ENCODE measurements at places on chromosomes 11 and 22.

- H3K27me3 ChIP-seq, result no peaks in the 10 kb centered on the region
- H3K36me3 ChIP-seq, result peaks cover 4% of the 10 kb centered on the region
- H3K27ac ChIP-seq, result no peak overlapping the region
- DNase-seq, result no peak
- H3K4me1 ChIP-seq, result no peaks in the 10 kb centered on the region
Observed at GRCh38 chr11:46414466-46414796, 22.9 kb upstream of the CHRM4 start.

GRCh38 chr22:41826430-41827383 is 6.2 kb upstream of the SREBF2 start:
- peak; percentile 57 for DNase-seq
- H3K4me3 ChIP-seq, result no peak overlapping the region
- H3K36me3 ChIP-seq, result no peaks in the 10 kb centered on the region

GRCh38 chr11:45563810-45564209 is 101.6 kb downstream of the CHST1 start:
- no peaks in the 10 kb centered on the region for H3K27me3 ChIP-seq
- DNase-seq, result no peak
- no peaks in the 10 kb centered on the region for H3K4me1 ChIP-seq
- no peaks in the 10 kb centered on the region for H3K36me3 ChIP-seq
- H3K27ac ChIP-seq, result no peak overlapping the region

- no peak for DNase-seq
- H3K27me3 ChIP-seq, result peaks cover 84% of the 10 kb centered on the region
- H3K4me3 ChIP-seq, result no peak overlapping the region
- H3K27ac ChIP-seq, result no peak overlapping the region
- peaks cover 6% of the 10 kb centered on the region for H3K4me1 ChIP-seq
- H3K36me3 ChIP-seq, result no peaks in the 10 kb centered on the region
Observed at GRCh38 chr11:20158597-20159257, 1.5 kb downstream of the DBX1 start.

DNA sequence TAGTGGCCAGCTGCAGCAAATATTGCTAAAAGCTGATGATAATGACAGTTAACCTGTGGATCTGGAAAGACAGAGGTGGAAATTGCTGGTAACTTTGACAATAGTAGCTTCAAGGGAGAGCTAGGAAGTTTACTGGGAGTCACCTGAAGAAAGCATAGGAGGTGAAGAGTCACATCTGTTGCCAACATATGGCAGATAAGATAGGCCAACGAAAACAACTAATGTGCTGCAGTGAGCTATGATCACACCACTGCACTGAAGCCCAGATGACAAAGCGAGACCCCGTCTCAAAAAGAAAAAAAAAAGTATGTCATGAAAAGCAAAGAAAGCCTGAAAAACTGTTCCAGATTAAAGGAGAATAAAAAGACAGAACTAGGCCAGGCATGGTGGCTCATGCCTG is 4.3 kb upstream of the PRDM10 start:
- no peaks in the 10 kb centered on the region for H3K4me1 ChIP-seq
- no peaks in the 10 kb centered on the region for H3K36me3 ChIP-seq
- H3K27me3 ChIP-seq, result no peaks in the 10 kb centered on the region
- DNase-seq, result no peak
- H3K4me3 ChIP-seq, result no peak overlapping the region

- no peaks in the 10 kb centered on the region for H3K36me3 ChIP-seq
- DNase-seq, result no peak
- no peak overlapping the region for H3K27ac ChIP-seq
- peaks cover 4% of the 10 kb centered on the region for H3K4me1 ChIP-seq
- no peak overlapping the region for H3K4me3 ChIP-seq
- no peaks in the 10 kb centered on the region for H3K27me3 ChIP-seq
Observed at GRCh38 chr11:72832301-72833082, 18.3 kb downstream of the ATG16L2 start.

GRCh38 chr22:45318558-45319323 is 9.0 kb downstream of the FAM118A start:
- no peak for DNase-seq
- no peaks in the 10 kb centered on the region for H3K27me3 ChIP-seq
- peaks cover under 1% of the 10 kb centered on the region for H3K36me3 ChIP-seq
- peak overlapping the region; percentile 73 for H3K27ac ChIP-seq

GRCh38 chr22:39021552-39022250 is 774 bp downstream of the APOBEC3D start:
- peaks cover 4% of the 10 kb centered on the region for H3K4me1 ChIP-seq
- H3K27ac ChIP-seq, result peak overlapping the region; percentile 69
- H3K4me3 ChIP-seq, result peak overlapping the region; percentile 34
- no peaks in the 10 kb centered on the region for H3K36me3 ChIP-seq
- no peaks in the 10 kb centered on the region for H3K27me3 ChIP-seq
- no peak for DNase-seq

DNA sequence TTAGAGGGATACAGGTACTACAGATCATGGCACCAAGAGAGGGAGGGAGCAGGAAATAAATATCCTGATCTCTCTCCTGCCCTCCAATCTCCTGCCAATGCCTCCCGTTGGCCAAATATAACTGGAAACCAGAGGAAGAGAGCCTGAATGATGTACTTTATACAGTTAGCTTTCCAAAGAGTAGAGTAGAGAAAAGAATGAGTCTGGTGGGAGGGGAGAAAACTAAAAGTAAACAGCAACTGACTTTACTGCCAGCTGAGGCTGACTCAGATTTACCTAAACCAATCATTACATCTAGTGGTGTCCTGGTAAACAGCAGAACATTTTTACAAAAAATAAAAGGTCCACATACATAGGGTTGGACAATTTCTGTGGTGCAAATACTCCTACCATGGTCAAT is 5.1 kb downstream of the MPZL3 start:
- H3K4me1 ChIP-seq, result peaks cover under 1% of the 10 kb centered on the region
- H3K27ac ChIP-seq, result no peak overlapping the region
- DNase-seq, result no peak

GRCh38 chr11:95378111-95378510 is 147.1 kb upstream of the SESN3 start:
- no peaks in the 10 kb centered on the region for H3K27me3 ChIP-seq
- no peak overlapping the region for H3K4me3 ChIP-seq
- no peak for DNase-seq
- no peaks in the 10 kb centered on the region for H3K36me3 ChIP-seq
- no peak overlapping the region for H3K27ac ChIP-seq

- no peaks in the 10 kb centered on the region for H3K36me3 ChIP-seq
- no peaks in the 10 kb centered on the region for H3K4me1 ChIP-seq
- H3K4me3 ChIP-seq, result no peak overlapping the region
Observed at GRCh38 chr11:13720940-13721339, 52.5 kb downstream of the FAR1 start.

GRCh38 chr11:21465203-21465602 is 727.7 kb upstream of the ANO5 start:
- no peaks in the 10 kb centered on the region for H3K36me3 ChIP-seq
- H3K27ac ChIP-seq, result no peak overlapping the region
- DNase-seq, result no peak
- H3K27me3 ChIP-seq, result no peaks in the 10 kb centered on the region

DNA sequence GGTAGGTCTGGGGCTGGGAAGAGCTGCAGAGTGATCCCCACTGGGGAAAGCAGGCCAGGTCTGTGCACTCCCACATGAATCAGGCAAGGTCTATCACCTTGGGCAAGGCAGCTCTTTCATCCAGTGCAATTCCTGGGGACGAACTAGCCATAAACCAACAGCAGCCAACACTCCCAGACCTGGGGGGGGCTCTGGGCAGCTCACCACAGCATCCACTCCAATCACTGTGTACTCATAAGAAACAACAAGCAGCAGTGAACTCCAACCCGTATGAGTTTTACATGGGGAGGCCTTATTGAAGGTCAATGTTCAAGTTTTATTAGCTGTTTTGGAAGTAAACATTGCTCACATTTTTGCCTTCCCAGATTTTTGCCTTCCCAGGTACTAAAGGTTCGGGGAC is 157.4 kb upstream of the NAV2 start:
- H3K36me3 ChIP-seq, result no peaks in the 10 kb centered on the region
- H3K4me3 ChIP-seq, result no peak overlapping the region
- no peak overlapping the region for H3K27ac ChIP-seq
- H3K27me3 ChIP-seq, result no peaks in the 10 kb centered on the region
- DNase-seq, result peak; percentile 47
- no peaks in the 10 kb centered on the region for H3K4me1 ChIP-seq

GRCh38 chr22:42287174-42287890 is 16.9 kb upstream of the TCF20 start:
- no peak for DNase-seq
- H3K27ac ChIP-seq, result no peak overlapping the region
- H3K4me1 ChIP-seq, result peaks cover 11% of the 10 kb centered on the region
- no peak overlapping the region for H3K4me3 ChIP-seq

DNA sequence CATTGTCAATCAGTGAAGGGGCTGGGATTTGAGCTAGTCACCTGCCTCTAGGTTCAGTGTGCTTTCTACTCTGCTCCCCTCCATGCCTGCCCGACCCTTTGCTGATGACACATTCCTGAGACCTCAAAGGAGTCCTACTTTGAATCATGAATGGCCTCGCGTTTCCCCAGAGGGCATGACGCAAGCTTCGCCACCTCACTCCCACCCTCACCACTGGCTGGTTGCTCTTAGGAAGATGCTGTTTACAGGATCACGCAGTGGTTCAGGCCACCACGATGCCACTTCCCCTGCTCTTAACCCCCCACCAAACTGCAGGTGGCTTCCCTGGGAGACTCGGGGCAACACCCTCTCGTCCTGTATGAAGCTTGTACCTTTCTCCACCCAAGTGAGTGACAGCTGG is 62.9 kb upstream of the B3GAT1 start:
- H3K4me1 ChIP-seq, result no peaks in the 10 kb centered on the region
- no peak for DNase-seq
- H3K4me3 ChIP-seq, result no peak overlapping the region
- H3K36me3 ChIP-seq, result no peaks in the 10 kb centered on the region
- H3K27ac ChIP-seq, result no peak overlapping the region

- no peaks in the 10 kb centered on the region for H3K4me1 ChIP-seq
- no peak overlapping the region for H3K27ac ChIP-seq
- no peak for DNase-seq
- no peaks in the 10 kb centered on the region for H3K36me3 ChIP-seq
Observed at GRCh38 chr11:35914816-35915215, 29.0 kb upstream of the LDLRAD3 start.

DNA sequence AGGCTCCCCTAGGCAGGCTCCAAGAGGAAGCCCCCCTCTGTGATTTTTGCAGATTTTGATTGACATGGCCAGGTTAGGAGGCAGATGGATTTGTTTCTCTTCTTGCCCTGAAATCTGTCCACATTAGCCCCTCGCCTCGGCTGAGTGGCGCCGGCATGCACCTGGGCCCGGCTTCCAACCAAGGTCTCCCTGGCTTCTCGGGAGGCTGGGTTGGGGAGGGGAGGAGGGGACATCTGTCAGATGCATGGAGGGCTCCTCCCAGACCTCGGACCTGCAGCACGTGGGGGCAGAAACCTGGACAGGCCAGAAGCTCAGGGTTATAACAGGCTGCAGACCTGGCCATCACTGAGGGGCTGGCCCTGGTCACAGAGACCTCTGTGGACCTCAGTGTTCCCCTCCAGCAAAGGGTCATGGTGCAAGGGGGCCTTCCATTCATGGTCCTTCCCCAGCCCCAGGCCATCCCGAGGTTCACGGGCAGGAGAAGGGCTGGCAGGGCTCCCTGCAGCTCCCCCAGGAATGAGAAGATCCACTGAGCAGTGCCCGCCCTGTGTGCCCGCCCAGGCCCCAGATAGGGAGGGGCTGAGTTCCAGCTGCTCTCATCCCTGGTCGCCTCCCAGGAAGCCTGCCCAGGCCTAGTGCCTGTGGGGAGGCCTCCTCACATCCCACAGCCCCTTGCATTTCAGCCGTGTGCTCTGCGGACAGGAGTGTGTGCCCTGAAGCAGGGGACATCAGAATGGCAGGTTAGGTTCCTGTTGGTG is 747.8 kb downstream of the BRD1 start:
- no peak overlapping the region for H3K27ac ChIP-seq
- no peaks in the 10 kb centered on the region for H3K27me3 ChIP-seq
- no peak overlapping the region for H3K4me3 ChIP-seq

- H3K4me3 ChIP-seq, result no peak overlapping the region
- no peak for DNase-seq
- H3K36me3 ChIP-seq, result no peaks in the 10 kb centered on the region
Observed at GRCh38 chr22:41812805-41813545, 12.5 kb downstream of the CCDC134 start.

DNA sequence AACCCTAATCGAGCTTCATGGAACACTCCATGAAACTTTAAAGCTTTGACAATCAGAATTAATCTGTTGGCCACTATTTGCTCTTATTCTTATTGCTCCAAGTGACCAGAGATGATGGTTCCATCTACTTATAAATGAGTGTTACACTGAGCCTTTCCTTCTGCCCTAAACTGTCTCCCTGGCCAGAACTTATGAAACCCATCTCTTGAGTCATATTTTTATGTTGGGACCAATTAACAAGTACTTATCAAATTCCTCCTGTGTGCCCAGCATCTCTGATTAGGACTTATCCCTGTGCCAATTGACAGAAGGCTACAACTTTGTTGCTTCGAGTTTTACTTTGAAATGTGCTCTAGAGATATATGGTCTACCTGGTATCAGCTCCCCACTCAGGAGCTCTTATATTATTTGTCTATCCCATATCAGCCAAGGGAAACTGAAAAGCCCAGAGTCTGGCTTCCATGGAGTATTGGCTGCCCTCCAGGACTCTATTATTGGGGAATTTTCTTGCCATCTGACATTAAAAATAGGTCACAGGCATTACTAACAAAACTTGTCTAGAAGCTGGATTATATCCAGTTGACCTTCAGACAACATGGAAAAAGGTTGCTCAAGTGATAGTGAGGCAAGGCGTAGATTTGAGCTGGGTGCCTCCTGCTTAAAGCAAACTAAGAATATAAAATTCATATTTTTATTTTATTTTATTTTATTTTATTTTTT is 8.8 kb downstream of the KREMEN1 start:
- no peak overlapping the region for H3K27ac ChIP-seq
- no peaks in the 10 kb centered on the region for H3K4me1 ChIP-seq
- no peaks in the 10 kb centered on the region for H3K27me3 ChIP-seq
- DNase-seq, result no peak
- no peaks in the 10 kb centered on the region for H3K36me3 ChIP-seq

- H3K4me1 ChIP-seq, result no peaks in the 10 kb centered on the region
- H3K27ac ChIP-seq, result no peak overlapping the region
- H3K4me3 ChIP-seq, result no peak overlapping the region
- no peak for DNase-seq
Observed at GRCh38 chr22:32717337-32718240, 83.9 kb upstream of the TIMP3 start.

GRCh38 chr11:114257621-114258558 is 38.3 kb upstream of the NNMT start:
- H3K36me3 ChIP-seq, result no peaks in the 10 kb centered on the region
- no peaks in the 10 kb centered on the region for H3K4me1 ChIP-seq
- no peak overlapping the region for H3K27ac ChIP-seq
- H3K4me3 ChIP-seq, result no peak overlapping the region
- DNase-seq, result no peak
